ENCODE measurements at places on chromosomes 7 and 10.

GRCh38 chr10:2908851-2909630, 158.3 kb upstream of the PFKP start:
- DNase-seq: no peak

GRCh38 chr10:1630304-1630703, 107.0 kb downstream of the ADARB2 start:
- no peak for DNase-seq

DNA sequence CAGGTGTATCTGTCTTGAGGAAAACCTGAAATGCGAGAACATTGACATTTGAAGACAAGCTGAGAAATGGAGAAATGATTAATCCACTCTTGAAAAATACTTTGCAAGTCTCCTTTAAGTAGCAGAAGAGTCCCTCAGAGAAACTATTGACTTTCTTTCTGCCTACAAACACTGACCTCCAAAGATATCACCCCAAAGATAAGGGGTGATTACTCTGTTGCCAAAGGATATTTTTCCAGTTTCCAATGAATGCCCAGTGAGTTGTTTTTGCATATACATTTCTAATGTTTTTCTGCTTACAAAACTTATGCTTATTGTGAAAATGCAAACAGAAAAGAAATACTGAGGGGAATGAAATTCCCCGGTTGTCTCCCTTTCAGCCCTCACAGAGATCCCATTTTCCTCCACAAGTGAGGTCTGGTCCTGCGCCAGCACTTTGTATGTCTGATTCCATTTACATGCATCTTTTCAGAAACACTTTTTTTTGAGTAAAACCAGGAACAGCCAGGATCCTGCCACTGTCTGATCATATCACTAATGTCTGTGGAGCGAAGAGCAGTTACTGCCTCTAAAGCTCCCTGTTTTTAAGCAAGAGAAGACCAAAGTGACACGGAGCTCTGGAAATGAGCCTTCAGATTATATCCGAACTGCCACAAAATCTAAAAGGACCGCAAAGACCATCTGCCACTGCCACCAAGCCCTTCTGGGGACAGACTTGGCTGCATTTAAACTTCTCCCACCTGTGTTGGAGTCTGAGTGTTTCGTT, 82.9 kb upstream of the PDCD4 start:
- peak; percentile 65 for DNase-seq

- peak; percentile 92 for DNase-seq
Observed at GRCh38 chr10:98309366-98310355, 41.7 kb upstream of the LOXL4 start.

- peak; percentile 60 for DNase-seq
Observed at GRCh38 chr10:28587970-28588290, 55.0 kb downstream of the WAC start.

GRCh38 chr7:13152755-13153154, 465.3 kb downstream of the ARL4A start:
- DNase-seq: no peak

GRCh38 chr10:130003787-130004613, 39.9 kb upstream of the EBF3 start:
- DNase-seq: no peak

- no peak for DNase-seq
Observed at GRCh38 chr10:76540331-76540730, 1097.3 kb downstream of the KCNMA1 start.

- DNase-seq: no peak
Observed at GRCh38 chr7:134729895-134730294, 49.5 kb upstream of the CALD1 start.

DNA sequence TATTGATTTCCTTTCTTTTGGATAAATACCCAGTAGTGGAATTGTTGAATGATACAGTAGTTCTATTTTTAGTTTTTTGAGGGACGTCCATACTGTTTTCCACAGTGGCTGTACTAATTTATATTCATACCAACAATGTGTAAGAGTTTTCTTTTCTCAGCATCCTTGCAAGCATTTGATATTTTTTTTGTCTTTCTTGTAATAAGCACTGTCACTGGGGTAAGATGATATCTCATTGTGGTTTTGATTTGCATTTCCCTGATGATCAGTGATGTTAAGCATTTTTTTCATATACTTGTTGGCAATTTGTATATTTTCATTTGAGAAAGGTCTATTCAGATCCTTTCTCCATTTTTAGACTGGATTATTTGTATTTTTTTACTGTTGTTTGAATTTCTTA, 308.7 kb downstream of the PTEN start:
- no peak for DNase-seq

GRCh38 chr7:80770675-80771081, 132.2 kb downstream of the CD36 start:
- DNase-seq: no peak

GRCh38 chr7:138095972-138096935, 20.0 kb downstream of the AKR1D1 start:
- no peak for DNase-seq

- no peak for DNase-seq
Observed at GRCh38 chr7:90242369-90243168, 2.4 kb upstream of the CFAP69 start.

DNA sequence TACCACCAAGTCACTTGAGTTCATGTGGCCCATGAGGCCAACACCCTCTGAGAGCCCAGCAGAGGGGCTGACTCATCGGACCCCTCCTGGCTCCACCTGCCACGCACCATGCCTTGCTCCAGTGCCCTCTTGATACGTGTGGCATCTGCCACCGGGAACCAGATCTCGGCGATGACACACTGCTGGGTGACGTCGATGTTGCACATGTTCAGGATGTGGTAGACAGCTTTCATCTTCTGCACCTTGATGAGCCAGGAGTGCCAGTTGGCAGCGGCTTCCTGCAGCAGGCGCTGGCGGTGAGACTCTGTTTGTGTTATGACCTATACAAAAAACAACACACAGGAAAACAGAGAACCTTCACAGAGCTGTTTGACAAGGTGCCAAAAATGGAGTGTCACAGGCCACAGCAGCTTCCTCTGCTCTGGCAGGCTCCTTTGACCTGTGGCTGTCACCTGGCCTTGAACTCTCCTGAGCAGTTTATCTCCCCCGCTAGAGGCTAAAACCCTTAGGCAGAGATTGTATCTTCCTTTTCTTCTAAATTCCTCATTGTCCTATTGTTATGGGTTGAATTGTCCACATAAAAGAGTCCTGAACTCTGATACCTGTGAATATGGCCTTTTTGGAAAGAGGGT, 45.2 kb upstream of the TMEM213 start:
- no peak for DNase-seq

GRCh38 chr10:28790146-28790545, 112.8 kb downstream of the BAMBI start:
- peak; percentile 11 for DNase-seq

DNA sequence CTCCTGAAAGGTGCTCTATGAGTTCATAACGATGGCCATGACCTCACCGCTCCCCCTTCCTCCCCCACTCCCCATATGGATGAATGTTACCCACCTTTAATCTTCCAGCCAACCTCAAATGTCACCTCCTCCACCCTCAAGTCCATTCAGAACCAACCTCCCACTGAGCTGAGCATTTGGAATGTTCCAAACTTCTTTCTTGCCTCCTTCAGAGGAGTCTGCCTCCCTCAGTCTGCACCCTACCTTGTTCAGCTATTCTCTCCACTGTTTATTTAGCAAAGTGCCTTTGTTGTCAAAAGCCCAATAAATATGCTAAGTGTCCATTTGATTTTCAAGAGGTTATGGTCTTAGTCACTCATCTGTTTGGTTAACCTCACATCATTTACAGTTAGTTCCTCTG, 22.9 kb upstream of the MTPAP start:
- no peak for DNase-seq

- DNase-seq: peak; percentile 57
Observed at GRCh38 chr10:103627111-103627892, 133.8 kb downstream of the NEURL1 start.

DNA sequence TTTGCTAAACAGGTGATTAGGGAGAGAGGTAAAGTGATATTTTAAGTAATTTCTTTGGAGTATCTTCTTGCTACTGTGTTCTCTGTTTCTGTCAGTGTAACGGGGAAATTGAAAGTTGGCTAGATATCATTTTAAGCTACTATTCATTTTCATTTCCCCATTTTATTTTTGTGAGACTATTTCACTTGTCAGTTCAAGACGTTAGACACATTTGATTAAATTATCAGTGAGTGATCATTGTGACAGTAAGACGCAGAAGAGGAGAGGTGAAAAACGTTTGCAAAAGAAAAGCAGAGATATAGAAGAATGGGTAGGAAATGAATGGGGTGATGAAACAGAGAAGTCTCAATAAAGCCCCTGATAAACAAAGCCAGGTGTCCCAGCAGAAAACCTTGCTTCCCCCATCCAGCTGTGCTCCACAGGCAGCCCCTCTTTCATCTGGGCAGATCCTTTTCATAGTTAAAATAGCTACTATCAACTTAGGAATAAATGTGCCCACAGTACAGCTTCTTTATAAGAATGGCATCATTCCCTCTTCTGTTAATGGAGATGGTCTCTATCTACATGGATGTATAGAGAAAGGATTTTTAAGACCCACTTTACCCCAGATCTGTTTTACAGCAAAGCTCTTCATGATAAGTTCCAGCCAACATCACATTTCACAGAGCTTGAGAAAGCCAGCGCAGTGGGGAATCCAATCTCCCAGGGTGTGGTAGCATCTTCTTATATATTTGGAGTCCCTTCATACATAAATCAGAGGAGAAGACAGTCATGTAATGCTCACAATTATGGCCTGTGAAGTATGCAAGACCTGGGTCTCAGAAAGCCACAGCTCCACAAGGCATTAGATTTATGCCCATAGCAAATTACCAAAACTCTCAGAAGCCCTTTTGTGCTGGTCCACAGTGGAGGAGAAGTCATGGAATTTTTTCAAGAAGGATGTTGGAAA, 138.1 kb upstream of the ITGB1 start:
- DNase-seq: no peak

GRCh38 chr10:37206132-37206531, 80.7 kb downstream of the ANKRD30A start:
- no peak for DNase-seq

GRCh38 chr10:73159038-73159648, 8.7 kb downstream of the ECD start:
- DNase-seq: peak; percentile 65

DNA sequence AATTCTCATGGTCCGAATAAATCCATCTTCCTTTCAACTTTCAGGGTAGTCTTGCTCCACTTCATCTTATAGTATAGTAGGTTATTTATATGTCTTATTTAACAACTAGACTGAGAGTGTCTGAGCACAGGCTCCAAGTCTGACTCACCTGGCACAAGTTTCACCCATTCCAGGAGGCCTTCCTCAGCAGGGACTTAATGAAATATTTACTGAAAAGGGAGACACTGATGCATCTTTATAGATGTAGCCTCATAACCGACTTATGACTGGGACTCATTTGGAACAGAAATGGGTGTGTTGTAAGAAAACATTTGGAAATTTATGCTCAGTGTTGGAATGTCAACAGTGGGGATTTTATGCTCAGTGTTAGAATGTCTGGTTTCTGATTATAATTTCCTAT, 59.9 kb downstream of the CH25H start:
- no peak for DNase-seq

DNA sequence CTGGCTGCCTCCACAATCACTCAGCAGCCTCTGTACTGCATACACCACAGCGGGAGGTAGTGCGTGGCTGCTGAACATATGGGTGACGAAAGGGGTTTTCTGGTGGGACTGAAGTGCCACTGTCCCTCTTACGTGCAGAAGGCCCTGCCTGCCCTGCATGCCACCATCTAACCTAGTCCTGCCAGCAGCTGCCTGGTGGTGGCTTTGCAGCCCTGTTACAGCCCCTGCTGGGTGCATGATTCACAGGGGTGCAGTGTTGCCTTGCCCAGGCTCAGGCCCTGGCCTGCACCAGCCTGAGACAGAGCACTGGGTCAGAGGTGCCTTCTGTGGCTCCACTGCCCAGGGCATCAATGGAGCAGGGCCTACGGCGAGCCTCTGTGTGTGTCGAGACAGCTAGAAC, 50.1 kb downstream of the SYPL1 start:
- DNase-seq: no peak

- no peak for DNase-seq
Observed at GRCh38 chr10:130242513-130242912, 106.3 kb downstream of the GLRX3 start.

GRCh38 chr7:47480576-47481538, 101.1 kb downstream of the TNS3 start:
- DNase-seq: no peak

DNA sequence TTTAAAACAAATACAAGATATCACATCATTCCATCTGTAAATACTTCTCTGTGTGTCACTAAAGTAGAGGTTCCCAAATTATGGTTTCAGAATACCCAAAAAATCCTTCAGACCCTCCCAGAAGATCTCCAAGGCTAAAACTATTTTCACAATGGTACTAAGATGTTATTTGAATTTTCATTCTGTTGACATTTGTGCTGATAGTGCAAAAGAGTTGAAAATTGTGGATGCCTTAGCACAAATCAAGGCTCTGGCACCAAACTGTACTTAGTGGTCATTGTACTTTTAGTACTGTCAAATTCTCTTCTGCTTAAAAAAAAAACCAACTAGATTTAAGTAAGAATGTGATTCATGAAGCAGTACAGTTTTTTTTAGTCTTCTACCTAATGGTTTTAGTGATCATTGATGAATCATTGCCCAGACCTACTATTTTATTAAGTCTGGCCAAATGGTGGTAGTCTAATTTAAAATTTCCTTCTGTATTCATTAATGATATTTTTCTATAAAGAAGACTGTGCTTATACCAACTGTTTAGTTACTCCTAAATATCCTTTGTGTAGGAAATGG, 50.5 kb downstream of the TPST1 start:
- DNase-seq: no peak

GRCh38 chr10:75746356-75746755, 314.9 kb downstream of the LRMDA start:
- no peak for DNase-seq

GRCh38 chr10:16652154-16652553, 130.5 kb upstream of the C1QL3 start:
- no peak for DNase-seq

GRCh38 chr7:73986158-73986631, 41.8 kb upstream of the ELN start:
- DNase-seq: no peak

DNA sequence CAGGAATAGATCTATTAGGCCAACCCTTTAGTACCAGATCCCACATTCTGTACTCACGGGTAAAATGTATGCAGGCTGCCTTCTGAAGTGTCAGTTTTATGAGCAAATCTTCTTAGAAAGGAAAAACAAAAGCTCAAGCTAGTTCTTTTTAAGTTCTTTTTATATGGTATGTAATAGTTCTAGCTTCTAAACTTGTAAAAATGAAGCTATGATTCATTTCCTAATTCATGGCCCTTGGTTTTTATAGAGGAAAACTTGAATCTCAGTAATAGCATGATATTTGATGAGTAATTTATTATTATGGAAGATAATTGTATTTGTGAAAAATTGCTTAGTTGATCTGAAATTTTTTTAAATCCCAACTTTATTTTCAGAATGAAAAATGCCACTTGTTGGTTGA, 54.3 kb downstream of the SLK start:
- DNase-seq: no peak

GRCh38 chr10:94013331-94013760, 19.6 kb downstream of the PLCE1 start:
- DNase-seq: no peak

Measured in cerebellum (tissue), 4 donors.